H4 (cell line): ENCODE measurements at places on chromosomes 13 and 19.

- DNase-seq, result no peak
Observed at GRCh38 chr13:111518161-111518792, 197.8 kb downstream of the TEX29 start.

GRCh38 chr13:59982631-59983382 is 180.9 kb downstream of the DIAPH3 start:
- DNase-seq, result no peak

DNA sequence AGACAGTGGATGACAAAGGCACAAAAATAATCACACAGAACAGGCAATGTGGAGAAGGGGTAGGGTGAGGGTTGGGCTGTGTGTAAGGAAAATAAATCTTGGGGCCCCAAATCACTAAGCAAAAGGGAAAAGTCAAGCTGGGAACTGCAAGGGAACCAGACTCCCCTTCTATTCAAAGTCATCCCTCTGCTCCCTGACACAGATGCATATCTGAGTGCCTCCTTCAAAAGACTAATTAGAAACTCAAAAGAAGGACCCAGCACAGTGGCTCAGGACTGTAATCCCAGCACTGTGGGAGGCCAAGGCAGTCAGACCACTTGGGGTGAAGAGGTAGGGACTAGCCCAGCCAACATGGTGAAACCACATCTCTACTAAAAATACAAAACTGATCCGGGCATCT is 18.3 kb downstream of the ZNF611 start:
- DNase-seq, result no peak

GRCh38 chr19:43552616-43553015 is 19.6 kb downstream of the ZNF575 start:
- no peak for DNase-seq

DNA sequence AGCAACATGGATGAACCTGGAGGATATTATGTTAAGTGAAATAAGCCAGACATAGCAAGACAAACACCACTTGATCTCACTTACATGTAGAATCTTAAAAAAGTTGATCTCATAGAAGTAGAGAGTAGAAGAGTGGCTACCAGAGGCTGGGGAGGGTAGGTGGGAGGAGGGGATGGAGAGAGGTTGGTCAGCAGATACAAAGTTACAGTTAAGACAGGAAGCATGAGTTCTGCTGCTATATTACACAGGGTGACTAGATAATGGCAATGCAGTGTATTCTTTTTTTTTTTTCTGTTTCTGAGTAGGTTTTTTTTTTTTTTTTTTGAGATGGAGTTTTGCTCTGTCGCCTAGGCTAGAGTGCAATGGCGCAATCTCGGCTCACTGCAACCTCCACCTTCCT is 15.2 kb upstream of the THSD1 start:
- DNase-seq, result no peak

DNA sequence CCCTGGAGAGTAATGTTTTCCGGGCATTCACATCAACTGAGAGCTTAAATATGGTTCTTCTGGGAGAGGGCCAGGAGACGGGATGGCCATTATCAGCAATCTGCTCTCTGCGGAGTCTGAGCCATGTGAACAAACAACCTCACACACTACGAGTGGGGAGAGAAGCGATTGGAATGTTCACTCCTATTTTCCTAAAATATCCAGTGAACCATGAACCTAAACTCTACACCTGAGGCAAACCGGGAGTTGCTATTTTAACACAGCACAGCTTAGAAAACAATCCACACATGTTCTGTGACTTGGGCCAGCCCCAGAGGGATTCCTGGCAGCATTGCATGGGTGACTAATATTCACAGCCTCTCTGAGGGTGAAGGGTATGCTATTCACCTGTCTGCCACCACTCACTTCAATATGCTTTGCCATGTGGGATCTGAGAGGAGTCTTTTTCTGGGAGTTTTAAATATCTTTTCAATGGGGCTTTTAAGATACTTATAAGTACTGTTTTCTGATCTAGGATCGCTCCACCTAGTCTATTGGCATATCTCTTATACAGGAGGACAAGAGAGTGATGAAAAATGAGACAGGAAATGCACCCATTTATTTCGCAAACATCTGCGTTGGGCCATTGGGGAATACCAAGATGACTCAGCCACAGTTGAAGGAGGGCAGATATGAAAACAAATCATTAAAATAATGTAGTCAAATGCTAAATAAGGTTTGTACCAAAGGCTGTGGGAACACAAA is 72.6 kb upstream of the SERP2 start:
- DNase-seq, result peak; percentile 62

GRCh38 chr13:45138282-45138681 is 18.0 kb downstream of the GTF2F2 start:
- no peak for DNase-seq

DNA sequence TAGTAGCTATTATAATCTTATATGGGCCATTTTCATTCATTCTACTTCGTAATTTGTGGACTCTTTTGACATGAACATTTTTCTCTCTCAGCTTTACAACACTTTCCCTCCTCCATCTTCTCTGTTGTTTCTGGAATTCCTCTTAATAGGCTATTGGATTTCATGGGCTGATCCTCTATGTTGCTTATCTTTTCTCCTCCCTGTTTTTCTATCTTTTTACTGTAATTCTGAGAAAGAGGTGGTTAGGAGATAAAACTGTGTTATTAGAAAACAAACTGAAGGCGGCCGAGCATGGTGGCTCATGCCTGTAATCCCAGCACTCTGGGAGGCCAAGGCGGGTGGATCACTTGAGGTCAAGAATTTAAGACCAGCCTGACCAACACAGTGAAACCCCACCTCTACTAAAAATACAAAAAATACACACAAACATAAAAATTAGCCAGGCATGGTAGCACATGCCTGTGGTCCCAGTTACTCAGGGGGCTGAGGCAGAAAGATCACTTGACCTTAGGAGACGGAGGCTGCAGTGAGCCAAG is 188.1 kb downstream of the UGGT2 start:
- no peak for DNase-seq

DNA sequence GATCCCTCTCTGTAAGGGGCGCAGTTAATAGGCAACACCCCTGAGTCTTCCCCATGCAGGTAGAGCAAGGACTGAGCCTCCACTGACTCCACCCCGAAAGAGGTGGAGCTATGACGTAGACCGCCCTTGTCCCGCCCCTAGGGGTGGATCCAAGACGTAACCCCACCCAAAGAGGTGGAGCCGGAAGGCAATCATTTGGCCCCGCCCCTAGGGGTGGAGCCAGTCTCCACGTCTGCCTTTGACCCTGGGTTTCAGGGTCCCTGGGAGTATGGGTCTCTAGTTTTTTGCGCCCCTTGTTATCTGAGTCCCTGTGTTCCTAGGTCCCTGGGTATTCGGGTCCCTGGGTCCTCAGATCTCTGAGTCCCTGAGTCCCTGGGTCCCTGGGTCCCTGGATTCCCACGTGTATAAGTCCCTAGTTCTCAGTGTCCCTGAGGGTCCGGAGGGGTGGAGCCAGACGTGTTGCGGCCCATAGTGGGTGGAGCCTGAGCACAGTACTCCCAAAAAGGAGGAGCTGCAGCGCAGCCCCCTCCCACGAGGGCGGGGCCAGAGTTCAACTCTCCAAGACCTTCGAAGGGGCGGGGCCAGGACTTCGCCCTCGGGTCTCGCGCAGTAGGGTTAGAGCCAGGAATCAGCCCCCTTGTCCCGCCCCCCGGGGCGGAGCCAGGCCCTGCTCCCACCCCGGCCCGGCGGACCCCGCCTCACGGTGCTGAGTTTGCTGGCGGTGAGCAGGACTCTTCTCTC is 5.3 kb downstream of the DENND1C start:
- no peak for DNase-seq

DNA sequence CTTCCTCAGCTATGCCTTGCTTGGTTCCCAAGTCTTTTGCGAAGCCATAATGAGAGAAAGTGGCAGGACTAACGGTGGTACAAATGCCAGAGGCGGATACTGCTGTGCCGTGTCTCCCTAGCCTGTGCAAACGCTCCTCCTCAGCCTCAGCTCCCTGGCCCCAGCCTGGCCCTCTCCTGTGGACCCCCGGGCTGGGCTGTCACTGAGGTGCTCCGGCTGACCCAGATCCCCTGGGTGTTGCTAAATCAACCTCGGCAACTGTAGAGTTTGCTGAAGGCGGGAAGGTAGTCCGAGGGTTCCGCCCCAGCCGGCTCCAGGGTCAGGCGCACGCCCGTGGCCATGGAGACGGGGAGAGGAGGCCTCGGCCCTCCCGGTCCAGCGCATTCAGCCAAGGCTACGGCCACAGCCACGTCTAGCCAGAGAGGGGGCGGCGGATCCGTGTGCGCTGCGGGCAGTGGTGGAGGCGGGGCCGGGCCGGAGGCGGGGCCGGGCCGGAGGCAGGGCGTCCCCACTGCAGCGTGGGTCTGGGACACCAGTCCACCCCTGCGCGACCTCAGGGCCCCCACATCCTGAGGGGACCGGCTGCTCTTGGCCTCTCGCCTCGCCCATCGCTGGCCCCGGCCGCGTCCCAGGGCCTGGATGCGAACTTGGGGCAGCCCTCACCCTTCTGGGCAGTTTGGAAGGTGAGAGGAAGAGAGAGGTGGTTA is 16.4 kb upstream of the ZNF492 start:
- no peak for DNase-seq

- DNase-seq, result no peak
Observed at GRCh38 chr19:55091126-55091910, 15.6 kb downstream of the EPS8L1 start.

GRCh38 chr19:11223200-11223599 is 16.2 kb upstream of the ANGPTL8 start:
- DNase-seq, result no peak

DNA sequence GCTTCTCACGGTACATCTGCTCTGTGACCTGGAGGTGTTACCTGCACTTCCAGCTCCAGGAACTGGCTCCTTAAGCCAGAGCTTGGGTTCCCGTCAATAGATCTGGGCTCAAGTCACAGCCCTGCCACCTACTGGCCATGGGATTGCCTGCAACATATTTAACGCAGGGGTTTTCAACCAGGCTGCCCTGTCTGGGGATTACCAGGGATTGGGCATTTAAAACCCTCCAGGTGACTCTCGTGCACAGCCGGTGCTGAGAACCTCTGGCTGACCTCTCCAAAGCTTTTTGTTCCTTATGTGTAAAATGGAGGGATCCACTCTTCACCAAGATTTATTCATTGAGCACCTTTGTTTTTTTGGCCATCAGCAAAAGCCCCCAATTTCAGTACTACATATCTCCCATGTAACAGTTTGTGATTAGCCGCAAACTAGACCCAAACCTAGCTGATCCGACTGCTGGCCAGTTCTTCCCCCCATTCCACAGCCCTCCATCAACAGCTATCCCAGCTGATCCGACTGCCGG is 76.6 kb upstream of the STK24 start:
- DNase-seq, result peak; percentile 61

- DNase-seq, result no peak
Observed at GRCh38 chr13:75725736-75726135, 89.6 kb downstream of the LMO7 start.

DNA sequence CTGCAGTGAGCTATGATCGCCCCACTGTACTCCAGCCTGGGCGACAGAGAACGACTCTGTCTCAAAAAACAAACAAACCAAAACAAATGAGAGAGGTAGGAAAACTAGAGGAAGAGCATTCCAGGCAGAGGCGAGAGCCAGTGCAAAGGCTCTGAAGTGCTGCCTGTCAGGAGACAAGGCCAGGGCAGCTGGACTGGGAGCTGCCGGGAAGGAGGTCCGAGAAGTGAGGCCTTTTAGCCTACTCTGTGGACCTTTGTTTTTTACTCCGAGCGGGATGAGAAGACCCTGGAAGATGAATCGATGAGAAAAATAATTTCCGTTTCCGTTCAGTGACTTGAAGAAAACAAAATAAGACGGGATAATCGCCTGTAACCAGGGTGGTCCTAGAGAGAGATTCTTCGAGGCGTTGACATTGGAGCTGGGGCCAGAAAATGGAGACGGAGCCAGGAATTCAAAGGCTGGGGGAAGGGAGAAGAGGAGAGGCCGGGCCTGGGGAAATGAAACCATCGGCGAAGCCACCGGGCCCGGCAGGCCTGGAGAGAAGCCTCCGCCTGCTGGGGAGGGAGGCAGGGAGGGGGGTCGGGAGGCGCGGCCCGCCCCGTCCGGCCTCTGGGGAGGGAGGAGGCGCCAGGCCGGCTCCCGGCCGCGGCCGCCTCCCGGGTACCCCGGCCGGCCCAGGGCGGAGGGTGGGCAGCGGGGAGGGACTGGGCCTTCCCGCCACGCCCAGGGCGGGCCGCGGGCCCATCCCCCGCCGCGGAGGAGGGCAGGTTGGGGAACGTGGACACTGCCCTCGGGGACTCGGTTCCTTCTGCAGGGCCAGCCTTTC is 7.8 kb upstream of the SERTAD1 start:
- DNase-seq, result peak; percentile 83

- DNase-seq, result no peak
Observed at GRCh38 chr13:81406639-81407292, 1065.8 kb upstream of the SPRY2 start.

- no peak for DNase-seq
Observed at GRCh38 chr19:28556371-28556770, 656.6 kb downstream of the UQCRFS1 start.

- no peak for DNase-seq
Observed at GRCh38 chr19:47275791-47276461, 1.2 kb downstream of the INAFM1 start.

GRCh38 chr13:94706101-94706842 is 6.1 kb downstream of the SOX21 start:
- DNase-seq, result no peak

DNA sequence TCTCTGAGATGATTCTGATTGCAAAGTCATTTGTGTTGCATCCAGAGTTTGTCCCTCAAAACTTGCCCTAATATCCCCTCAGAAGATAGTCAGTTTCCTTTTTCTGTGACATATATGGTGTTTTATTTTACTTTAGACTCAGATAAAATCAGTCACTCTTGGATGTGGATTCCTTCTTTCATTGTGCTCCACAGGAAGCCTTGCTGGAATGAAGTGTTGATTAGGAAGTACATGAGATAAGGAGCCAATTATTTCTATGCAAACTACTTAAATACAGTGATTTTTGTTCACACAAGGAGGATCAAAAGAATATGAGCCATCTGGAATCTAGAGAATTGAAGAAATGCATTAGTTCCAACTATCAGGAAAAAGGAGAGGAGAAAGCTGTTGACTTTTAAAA is 107.6 kb upstream of the RXFP2 start:
- no peak for DNase-seq

GRCh38 chr13:28340272-28340793 is 154.6 kb downstream of the FLT1 start:
- DNase-seq, result no peak

DNA sequence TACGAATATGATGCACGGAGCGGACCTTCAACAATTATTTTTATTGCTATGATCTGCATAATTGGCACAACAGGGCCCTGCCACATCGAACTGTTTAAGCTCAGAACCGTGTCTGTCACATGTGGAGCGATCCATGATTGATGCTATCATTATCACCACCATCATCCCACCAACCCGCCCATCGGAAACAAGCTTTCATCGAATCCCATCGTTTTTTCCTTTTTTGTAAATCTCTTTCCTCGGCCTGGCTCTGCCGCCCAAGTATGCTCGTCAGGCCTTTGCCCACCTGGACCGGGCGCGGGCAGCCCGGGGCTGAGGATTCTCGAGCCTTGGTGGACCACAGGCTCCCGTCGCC is 533 bp upstream of the DCAF15 start:
- DNase-seq, result no peak
